GM12891 (cell line): ENCODE measurements at places on chromosomes 1 and 21.

GRCh38 chr1:39926343-39926793 is 24.7 kb upstream of the MYCL start:
- no peak for DNase-seq

DNA sequence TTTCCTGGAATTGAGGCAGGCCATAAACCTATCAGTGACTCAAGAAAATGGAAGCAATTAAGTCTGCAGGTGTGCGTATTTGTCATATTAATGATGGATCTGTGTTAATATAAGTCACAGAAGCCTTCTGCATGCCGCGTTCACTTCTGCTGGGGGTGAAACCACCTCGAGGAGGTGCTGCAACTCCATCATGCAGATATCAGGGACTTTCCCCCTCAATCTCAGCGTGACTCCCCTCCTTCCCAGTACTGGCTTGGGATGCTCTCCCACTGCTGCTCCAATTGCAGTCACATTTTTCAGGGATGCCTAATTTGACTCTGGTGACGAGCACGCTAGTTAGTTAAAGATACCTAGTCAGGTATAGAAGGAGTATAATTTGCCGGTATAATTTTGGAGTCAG is 87.5 kb downstream of the ASTN1 start:
- DNase-seq = no peak

DNA sequence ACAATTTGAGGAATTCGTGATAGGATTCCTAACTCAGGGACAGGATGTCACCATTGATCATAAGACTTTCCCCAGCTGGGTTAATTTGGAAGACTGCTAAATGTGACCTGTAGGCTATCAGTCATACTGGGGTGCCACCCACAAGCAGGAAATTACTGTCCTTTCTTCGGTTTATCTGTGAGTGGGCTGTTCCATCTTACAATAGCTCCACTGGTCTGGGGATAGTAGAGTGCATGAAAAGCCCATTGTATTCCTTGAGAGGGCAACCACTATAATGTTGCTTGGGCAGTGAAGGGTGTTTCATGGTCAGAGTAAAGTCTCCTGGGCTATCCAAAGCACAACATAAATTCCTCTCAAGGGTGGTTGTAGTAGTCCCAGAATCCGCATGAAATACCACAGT is 1523.0 kb upstream of the B3GALT2 start:
- no peak for DNase-seq

GRCh38 chr1:27332536-27333281 is 9.1 kb upstream of the SYTL1 start:
- DNase-seq = peak; percentile 77

- no peak for DNase-seq
Measured at GRCh38 chr1:41357451-41358101, 3.7 kb upstream of the FOXO6 start.

- peak; percentile 78 for DNase-seq
Measured at GRCh38 chr1:10692401-10693021, 103.9 kb downstream of the CASZ1 start.

GRCh38 chr1:64036549-64036948 is 166.9 kb upstream of the UBE2U start:
- DNase-seq = no peak

GRCh38 chr1:221458447-221459156 is 283.3 kb downstream of the DUSP10 start:
- DNase-seq = no peak

GRCh38 chr1:171017426-171017825 is 73.3 kb upstream of the FMO3 start:
- no peak for DNase-seq

GRCh38 chr1:22420455-22421053 is 31.1 kb upstream of the ZBTB40 start:
- DNase-seq = peak; percentile 49

- DNase-seq = no peak
Measured at GRCh38 chr1:222820171-222820712, 5.4 kb downstream of the DISP1 start.
